Pons (tissue), 1 donor: ENCODE measurements at places on chromosomes 3 and 15.

GRCh38 chr15:99956022-99956775, 223.0 kb upstream of the LYSMD4 start:
- no peak for DNase-seq

GRCh38 chr15:62428851-62429598, 263.9 kb upstream of the C2CD4B start:
- no peak for DNase-seq

DNA sequence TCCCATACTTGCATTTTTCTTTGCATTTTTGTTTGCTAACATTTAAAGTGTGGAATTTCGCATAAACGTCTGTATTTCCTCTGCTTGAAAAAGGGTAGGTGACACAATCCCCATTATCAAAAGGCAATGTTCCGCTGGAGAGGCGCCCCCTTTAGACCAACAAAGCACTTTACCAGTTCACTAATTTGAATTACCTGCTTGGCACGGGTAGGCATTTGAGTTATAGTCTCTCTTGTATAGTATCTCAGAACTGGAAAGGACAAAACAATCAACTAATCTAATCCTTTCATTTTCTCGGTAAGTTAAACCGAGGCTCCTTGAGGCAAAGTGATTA, 775 bp upstream of the CCDC39 start:
- DNase-seq = peak; percentile 54

DNA sequence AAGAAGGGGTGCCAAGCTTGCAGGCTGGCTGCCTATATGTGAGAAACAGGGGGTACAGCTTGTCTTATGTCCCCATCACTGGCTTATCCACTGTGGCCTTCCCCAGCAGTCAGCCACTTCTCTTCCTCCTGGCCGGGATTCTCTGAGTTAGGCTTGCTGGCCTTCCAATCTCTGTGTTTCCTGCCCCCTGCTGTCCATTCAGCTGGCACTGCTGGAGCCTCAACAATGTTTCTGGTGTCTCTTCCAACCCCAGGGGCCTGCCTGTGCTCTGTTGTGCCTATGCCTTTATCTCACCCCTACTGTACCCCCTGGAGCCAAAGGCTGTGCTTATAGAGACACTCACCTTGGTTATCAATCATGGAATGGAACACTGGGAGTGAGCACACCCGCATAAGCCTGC, 36.5 kb downstream of the ANAPC13 start:
- peak; percentile 90 for DNase-seq

DNA sequence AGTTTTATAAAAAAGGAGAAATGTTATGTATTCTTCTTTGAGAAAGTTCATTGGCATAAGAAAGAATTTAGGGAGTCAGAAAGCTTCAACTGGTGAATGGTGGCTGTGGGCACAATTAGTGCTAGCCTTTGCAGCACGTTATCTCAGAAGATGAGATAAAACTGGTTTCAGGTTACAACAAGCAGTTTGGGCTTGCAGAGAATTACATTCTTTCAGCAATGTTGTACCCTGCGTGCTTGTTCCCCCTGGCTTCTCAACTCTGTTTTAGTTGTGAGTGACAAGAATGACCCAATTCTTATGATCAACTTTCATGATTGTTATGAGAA, 31.6 kb upstream of the ACP3 start:
- no peak for DNase-seq

DNA sequence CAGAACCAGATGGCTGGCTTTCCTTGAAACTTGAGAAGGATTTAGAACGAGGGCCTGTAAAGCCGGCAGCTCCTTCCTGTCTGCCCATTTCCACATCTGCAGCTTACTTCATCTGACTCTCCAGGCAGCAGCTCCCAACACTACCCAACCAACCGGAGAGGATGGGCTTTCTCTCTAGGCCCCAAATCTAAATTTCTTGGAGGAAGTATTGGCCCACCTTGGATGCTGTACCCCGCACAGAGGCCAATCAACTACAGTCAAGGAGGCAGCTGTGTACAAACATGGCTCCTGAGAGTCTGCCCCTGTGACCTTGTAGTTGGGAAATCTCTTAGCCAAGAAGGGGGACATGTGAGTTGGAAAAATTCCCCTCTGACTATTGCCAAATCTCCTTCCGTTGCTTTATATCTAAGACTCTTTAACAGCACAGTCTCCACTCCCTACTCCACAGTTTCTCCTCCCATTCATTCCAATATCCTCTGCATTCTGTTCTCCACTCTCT, 8.0 kb upstream of the ACAP2 start:
- DNase-seq = no peak

GRCh38 chr3:53134631-53135232, 4.5 kb upstream of the RFT1 start:
- peak; percentile 46 for DNase-seq

- no peak for DNase-seq
These were observed 34.3 kb downstream of the DNAH1 start for GRCh38 chr3:52350416-52350815.

- no peak for DNase-seq
These were observed 68.6 kb downstream of the ARPP21 start for GRCh38 chr3:35707904-35708303.

DNA sequence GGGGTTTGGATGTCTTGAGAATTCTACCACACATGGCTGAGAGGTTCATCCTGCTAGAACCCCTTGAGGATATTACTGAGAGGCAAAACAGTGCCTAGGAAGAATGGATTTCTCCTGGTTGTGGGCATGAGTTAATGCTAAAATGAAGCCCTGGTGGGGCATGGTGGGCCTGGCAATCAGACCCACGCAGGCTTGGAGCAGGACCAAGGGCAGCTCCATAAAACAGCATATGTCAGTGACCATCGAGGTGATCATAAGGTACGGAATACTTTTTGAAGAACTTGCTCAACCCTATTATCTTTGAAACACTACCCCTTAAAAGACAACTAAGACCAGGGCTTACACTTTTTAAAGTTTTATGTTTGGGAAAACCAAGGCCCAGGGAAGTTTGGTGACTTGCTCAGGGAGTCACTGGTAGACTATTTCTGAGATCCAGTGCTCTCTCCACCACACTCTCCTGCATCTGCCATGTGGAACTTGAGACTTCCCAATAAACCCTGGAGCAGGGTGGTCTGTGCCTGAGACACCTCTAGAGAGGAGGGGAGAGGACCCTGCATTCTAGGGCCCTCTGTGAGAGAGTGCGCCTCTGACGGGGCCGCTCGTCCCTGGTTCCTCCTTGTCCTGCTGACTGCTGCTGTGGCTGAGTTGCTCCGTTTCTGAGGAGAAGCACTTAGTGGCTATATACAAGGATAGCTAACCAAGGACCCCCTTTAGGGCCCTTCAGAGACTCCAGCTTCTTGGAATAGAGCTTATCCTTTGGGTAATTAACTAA, 28.0 kb upstream of the TIMP4 start:
- no peak for DNase-seq

- no peak for DNase-seq
These were observed 961.0 kb upstream of the CFAP20DC start for GRCh38 chr3:60010781-60011180.

DNA sequence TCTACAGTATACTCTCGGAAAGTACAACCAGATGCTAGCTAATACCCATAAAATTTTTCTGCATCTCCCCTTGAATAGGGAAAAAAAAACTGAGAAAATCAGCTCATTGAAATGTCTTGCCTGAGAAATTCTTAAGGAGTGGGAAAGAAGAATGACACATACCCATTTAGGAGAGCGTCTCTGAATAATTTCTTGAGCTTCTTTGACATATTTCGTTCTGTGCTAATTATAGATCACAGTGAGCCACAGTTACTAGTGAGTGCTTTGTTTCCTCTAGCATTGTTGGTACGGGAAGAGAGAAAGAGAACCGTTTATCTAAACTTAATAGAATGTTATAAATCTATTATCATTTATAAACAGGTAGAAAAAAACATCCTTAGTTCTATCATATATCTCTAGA, 588.4 kb downstream of the UNC13C start:
- DNase-seq = no peak

- DNase-seq = no peak
These were observed 7.6 kb upstream of the PLA2G4F start for GRCh38 chr15:42163947-42164550.

- no peak for DNase-seq
These were observed 97.7 kb upstream of the TSPAN3 start for GRCh38 chr15:77168616-77169015.

GRCh38 chr3:179398574-179399231, 51.2 kb downstream of the MFN1 start:
- no peak for DNase-seq

GRCh38 chr15:33243393-33243792, 48.9 kb upstream of the FMN1 start:
- no peak for DNase-seq

DNA sequence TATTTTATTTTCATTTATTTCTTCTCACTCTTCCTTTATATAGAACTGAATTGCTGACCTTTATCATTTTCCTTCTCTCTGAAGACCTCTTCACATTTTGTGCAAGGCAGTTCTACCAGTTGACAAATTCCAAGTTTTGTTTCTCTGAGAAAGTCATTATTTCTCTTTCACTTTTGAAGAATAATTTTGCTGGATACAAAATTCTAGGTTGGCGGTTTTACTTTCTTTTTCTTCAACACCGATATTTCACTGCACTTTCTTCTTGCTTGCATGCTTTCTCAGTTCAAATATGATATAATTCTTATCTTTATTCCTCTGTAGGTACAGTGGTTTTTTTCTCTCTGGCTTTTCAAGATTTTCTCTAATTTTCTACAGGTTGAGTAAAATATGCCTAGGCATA, 15.9 kb downstream of the RFX7 start:
- no peak for DNase-seq

GRCh38 chr3:183227586-183227985, 25.5 kb upstream of the B3GNT5 start:
- DNase-seq = no peak

DNA sequence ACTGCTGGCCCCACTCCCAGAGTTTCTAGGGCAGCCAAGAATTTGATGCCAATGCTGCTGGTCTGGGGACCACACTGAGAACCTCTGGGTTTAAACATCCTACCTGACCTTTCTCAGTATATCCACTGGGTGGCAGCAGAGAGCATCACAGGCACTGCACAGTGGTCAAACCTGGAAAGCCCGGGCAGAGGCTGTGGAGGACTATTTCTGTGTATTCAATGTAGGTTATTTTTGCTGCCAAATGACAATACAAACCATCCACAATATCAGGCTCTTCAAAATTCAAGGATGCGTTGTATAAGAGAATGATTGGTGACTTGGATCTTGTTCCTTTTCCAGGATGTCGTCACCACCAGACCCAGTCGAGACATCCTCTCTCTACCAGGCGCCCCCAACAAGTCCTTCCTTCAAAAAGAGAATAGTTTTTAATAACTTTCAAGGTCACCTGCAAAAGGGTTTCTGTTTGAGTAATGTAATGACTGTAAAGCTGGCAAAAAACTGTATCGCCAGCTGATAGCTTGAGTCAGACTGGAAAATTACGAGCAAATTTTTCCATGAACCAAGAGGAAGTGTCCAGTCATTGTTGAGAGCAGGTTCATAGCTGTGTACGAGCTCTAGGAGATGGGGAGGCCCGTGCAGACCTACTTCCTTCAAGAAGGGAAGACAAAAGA, 30.5 kb upstream of the MYZAP start:
- peak; percentile 79 for DNase-seq

- peak; percentile 86 for DNase-seq
These were observed 36.5 kb upstream of the RAB11A start for GRCh38 chr15:65832549-65833364.

DNA sequence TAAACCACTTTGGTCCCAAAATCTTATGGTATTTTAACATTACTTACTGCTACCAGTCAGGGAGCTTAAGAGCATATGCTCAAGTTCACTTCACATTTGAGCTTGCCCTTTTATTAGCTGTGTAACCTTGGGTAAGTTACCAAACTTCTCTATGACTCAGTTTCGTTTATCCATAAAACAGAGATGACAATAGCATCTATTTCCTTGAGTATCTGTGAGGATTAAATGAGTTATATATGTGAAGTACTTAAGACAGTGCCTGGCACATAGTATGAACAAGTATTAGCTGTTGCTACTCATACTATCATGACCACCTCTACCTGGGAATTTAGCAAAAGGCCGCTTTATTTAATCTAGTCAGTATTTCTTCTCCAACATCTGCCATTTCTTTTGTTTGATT, 5.9 kb downstream of the ATOSA start:
- DNase-seq = no peak

DNA sequence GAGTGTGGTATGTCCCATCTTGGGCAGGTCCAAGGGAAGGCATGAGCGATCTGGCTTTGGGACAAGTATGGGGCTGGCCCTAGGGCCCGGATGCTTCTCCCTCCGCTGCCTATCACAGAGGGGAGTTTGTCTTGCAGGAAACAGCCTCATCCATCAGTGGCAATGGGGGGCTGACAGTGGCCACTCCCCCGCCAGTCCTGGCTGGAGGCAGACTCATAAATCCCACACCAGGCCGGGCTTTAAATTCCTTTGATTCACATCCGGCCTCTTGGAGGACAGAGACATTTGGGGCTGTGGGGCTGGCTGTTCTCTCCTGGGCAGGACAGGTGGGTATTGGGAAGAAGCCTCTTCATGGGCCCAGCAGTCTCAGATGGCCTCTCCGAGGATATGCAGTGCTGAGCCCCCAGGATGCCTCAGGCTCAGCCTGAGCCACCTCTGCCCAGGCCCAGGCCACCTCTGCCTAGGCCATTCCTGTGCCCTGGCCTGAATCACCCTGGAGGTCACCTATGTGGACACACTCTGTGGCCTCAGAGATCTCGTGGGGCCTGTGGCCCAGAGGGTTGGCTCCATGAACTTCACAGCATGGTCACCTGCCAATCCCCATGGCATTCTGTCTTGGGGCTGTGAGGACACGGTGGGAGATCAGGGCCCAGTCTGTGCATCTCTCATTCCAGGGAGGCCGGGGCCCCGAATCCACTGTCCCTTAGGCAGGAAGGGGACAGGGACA, 84.2 kb upstream of the GOLGA6L4 start:
- no peak for DNase-seq

DNA sequence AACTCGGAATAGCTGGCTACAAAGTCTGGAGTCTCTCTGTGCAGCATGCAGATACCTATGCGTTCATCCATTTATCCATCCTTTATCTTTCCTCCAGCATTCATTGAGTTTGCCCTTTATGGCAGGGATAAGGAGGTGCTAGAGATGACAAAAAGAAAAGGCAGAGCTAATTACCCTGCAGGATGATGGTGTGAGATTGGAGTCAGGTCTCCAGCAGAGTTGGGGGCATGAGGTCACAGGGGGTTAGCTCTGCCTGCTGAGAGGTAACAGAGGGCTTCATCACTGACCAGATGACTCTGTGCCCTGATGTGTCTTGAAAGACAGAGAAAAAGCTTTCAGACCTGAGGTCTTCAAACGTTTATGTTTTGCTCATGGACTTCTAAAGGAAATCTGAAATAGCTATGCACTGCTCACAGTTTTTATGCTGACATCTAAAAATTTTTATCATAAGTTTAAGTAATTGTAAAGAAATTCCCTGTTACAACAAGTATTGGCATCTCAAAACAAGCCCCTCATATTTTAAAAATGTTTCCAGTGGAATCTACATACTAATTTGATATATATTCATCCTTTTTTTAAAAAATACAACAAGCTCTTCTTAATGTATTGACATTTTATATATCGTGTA, 132.3 kb upstream of the ANKRD28 start:
- DNase-seq = no peak
